ENCODE measurements at places on chromosomes 12 and 14. TPM values are rescaled to one million over a fixed set of nuclear protein-coding genes. Genes with fewer than 3 reads are reported as not detected.

DNA sequence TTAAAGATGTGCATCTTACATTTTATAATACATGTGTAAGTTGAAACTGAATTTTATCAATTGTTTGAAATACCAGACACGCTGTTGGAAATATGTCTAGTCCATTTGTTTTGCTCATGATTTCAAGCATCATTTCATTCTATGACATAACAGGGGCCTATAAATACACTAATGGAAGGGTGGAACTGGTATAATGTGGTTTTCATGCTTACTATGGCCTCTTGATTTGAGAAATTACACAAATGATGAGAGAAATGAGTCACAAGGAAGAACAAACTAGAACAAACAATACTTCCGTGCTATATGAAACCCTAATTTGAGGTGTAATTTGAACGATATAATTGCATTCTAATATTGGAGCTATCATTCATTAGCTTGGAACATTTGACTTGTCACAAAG lies 663.4 kb downstream of the SLC16A7 start:
- no peaks in the 10 kb centered on the region for H3K36me3 ChIP-seq
- no peaks in the 10 kb centered on the region for H3K27me3 ChIP-seq
- H3K4me1 ChIP-seq: no peaks in the 10 kb centered on the region
- H3K27ac ChIP-seq: no peak overlapping the region

GRCh38 chr12:21998295-21998694 lies 47.7 kb upstream of the CMAS start:
- no peaks in the 10 kb centered on the region for H3K36me3 ChIP-seq
- H3K27ac ChIP-seq: no peak overlapping the region
- H3K4me1 ChIP-seq: no peaks in the 10 kb centered on the region
- H3K27me3 ChIP-seq: no peaks in the 10 kb centered on the region

GRCh38 chr12:26335651-26336050 lies 140.3 kb downstream of the SSPN start:
- H3K4me3 ChIP-seq: no peak overlapping the region
- H3K27me3 ChIP-seq: no peaks in the 10 kb centered on the region
- H3K36me3 ChIP-seq: no peaks in the 10 kb centered on the region
- no peak overlapping the region for H3K27ac ChIP-seq
- peaks cover 7% of the 10 kb centered on the region for H3K4me1 ChIP-seq
- no peak for DNase-seq

GRCh38 chr14:93089521-93090269 lies 26.0 kb downstream of the ITPK1 start:
- H3K4me1 ChIP-seq: peaks cover 33% of the 10 kb centered on the region
- no peak overlapping the region for H3K4me3 ChIP-seq
- H3K27me3 ChIP-seq: no peaks in the 10 kb centered on the region

DNA sequence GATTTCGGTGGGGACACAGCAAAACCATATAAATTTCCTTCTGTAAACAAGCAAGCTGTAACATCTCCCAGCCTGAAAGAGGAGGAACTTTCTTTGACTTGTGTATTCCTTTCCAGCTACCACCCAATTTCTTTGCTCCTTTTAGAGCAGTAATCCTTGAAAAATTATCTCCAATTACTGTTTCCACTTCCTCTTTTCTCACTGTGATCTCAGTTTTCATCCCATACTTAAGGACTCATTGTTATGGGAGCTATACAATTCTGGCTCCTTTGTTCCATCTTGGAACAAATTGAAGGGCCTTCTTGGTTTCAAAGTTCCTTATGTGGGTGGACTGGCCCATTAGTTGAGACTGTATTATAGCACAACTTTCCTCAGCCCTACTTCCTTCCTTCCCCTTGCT lies 152.6 kb downstream of the AKAP6 start:
- no peak for DNase-seq
- H3K4me1 ChIP-seq: peaks cover 2% of the 10 kb centered on the region
- H3K27me3 ChIP-seq: no peaks in the 10 kb centered on the region

GRCh38 chr12:93657071-93657470 lies 20.1 kb upstream of the CRADD start:
- H3K4me1 ChIP-seq: no peaks in the 10 kb centered on the region
- H3K36me3 ChIP-seq: no peaks in the 10 kb centered on the region
- no peaks in the 10 kb centered on the region for H3K27me3 ChIP-seq
- no peak overlapping the region for H3K4me3 ChIP-seq

DNA sequence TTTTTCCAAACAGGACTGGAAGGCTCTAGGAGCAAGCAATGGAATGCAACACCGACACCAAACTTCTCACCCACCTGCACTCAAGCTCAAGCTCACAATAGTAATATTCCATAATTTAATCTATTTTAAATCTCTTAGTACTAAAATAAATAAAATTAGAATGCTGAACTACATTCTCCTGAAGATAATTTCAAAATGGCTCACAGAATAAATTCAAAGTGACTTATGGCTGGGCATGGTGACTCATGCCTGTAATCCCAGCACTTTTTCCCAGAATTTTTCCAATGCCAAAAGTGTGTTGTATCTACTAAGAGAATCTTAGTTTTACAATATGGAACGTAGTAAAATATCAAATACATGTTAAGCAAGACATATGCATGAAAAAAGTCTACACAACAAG lies 31.5 kb downstream of the DUSP16 start:
- no peaks in the 10 kb centered on the region for H3K27me3 ChIP-seq
- H3K36me3 ChIP-seq: no peaks in the 10 kb centered on the region
- no peak overlapping the region for H3K27ac ChIP-seq

The TMEM132D gene
- not detected for total RNA-seq
